ENCODE measurements at places on chromosomes 3 and 15. TPM values are rescaled to one million over a fixed set of nuclear protein-coding genes. Genes with fewer than 3 reads are reported as not detected.

Gene CAMK2N2
- 2.5 TPM for total RNA-seq

Gene TRANK1
- total RNA-seq: 9.0 TPM

Gene FBXW12
- total RNA-seq: 0.55 TPM

Gene LRRN1
- total RNA-seq: 109 TPM

Gene CFAP20DC
- total RNA-seq: 9.5 TPM

Gene AHSG
- total RNA-seq: not detected

- DNase-seq: no peak
These were observed 6.4 kb upstream of the ERICH6 start for GRCh38 chr3:150710097-150710496.

DNA sequence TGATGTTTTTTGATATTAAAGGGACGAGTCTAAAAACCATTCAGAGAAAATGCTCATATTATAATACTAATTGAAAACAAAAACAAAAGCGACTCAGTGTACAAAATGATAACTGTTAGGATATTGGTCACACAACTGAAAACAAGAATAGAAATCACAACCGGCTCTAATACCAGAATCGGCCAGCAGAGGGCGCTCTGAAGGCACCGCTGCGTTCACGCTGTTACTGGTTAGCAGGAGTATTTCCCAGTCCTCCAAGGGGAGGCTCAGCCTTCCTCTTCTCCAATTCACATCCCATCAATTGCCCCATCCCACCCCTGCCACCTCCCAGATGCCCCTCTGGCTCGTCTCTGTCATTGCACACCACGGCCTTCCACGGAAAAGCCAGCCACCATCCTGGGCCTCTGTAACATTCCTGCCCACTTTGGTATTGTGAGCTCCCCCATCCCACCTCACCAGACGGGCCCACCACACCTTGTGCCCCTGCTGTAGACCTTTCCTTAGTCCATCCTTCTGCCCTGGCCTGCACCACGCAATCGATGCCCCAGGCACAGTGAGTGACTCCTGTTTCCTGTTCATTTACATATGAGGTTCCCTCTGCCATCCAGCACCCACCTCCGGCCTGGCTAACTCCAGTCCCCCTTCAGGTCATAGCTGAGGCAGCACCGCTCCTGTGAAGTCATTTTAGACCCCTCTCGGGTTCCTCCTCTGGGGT is 8.5 kb downstream of the FAM107A start:
- peak; percentile 95 for DNase-seq

- DNase-seq: no peak
These were observed 32.4 kb upstream of the SMAD3 start for GRCh38 chr15:67033012-67033411.

DNA sequence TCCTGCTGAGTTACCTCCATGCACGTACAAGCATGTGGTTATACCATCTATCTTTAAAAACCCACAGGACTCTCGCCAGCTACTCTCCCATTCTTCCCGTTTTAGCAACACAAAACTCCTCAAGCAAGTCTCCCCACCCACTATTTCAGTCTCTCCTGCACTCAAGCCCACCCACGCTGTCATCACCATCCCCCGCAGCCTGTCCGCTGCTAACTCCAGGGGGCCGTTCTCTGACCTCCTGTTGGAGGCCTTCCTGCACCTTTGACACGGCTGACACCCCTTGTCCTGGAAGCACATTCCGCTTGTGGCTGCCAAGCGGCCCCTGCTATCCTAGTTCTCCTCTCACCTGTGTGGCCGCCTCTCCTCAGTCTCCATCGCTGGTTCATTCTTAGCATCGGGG is 7.5 kb upstream of the PCSK6 start:
- DNase-seq: no peak

GRCh38 chr3:35707904-35708303 is 68.6 kb downstream of the ARPP21 start:
- no peak for DNase-seq

DNA sequence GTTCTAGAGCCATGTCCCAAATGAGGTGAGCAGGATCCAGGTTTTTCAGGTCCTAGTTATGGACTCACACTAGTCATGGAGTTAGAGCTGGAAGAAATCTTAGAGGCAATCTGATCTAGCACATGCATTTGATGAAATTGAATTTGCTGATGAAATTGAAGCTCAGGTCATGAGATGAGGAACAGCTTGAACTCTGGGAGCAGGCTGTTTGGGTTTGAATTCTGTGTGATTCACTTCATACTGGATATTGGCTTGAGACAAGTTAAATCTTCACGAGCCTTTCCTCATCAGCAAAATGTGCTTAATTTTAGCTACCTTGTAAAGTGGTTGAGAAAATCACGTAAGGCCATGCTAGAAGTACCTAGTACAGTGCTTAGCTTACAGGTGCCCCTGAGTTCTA is 33.5 kb upstream of the PARL start:
- DNase-seq: no peak

DNA sequence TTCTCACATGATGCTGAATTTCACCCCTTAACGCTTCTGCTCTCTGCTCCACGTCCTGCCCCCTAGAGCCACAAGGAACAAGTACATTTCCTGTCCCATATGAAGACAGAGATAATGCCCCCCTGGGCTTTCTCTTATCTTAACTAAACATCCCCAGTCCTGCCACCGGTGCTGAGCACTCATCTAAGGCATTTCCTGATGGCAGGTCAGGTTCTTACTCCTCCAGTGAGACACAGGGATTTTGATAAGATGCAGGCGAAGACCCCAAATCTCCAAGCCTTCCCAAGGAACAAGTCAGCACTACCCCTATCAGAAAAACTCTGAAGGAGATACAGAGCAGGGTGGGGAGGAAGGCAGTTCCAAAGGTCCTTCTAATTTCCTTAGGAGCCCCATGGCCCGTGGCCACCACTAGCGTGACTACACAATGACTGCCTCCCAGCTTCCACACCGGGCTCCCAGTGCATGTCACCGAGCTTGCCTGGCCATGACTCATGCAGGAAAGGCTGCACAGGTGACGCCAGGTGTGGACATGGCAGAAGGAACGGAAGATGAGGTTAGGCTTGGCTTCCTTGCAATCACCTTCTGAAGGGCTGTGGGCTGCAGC is 152.9 kb downstream of the XXYLT1 start:
- DNase-seq: peak; percentile 79

GRCh38 chr3:195921334-195921791 is 13.0 kb upstream of the TNK2 start:
- peak; percentile 50 for DNase-seq

DNA sequence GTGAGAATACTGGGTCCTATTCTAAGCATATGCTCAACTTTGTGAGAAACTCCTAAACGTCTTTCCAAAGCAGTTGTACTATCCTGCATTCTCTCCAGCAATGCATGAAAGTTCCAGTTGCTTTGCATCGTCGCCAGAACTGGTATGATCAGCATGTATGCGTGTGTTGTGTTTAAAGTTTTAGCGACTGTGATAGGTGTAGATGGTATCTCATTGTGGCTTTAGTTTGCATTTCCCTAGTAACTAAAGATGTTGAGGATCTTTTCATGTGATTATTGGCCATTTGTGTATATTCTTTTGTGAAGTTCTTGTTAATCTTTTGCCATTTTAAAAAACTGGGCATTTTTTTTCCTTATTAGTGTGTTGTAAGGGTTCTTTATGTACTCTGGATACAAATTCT is 115.1 kb downstream of the SPATA16 start:
- no peak for DNase-seq

- no peak for DNase-seq
These were observed 13.0 kb downstream of the ZBED2 start for GRCh38 chr3:111582120-111582474.

DNA sequence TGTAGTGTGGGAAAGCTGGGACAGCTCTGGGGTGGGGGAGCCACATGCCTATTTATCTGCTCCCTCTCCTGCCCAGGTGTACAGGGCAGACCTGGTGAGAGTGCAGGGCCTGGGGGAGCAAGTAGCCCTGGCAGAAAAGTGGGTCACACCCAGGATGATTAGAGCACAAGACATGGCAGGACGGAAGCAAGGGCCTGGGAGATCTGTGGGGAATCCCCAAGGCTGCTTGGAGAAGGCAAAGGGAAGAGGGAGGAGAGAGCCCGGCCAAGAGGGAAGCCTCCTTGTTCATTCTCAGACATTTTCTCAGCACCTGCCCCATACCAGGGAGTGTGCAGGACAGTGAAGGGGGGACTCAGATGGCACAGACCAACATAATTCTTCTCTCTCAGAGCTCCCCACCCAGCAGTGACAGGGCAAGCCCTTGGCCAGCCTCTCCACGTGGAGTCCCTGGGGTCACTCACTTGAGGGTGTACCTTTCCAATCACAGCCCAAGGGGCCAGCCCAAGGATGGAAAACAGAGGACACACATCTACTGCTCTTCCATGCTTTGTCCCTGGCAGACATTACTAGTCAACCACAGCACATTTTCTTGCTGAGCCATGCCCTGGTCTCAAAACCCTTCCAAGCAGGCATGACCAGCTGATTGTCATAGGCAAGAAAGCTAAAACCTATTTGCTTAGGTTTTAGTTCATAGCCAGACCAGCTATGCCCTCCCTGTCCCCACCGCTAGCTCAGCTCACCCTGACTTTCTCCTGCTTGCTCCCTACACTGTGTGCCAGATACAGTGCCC is 4.9 kb upstream of the DUSP7 start:
- no peak for DNase-seq

- DNase-seq: no peak
These were observed 688.1 kb downstream of the ZNF385D start for GRCh38 chr3:21062831-21063294.
